Smooth muscle cell of trachea (primary cell): ENCODE measurements at places on chromosomes 12 and 14. TPM values are rescaled to one million over a fixed set of nuclear protein-coding genes. Genes with fewer than 3 reads are reported as not detected.

Gene FAM222A
- 0.15 and 0.33 TPM in 2 replicates for total RNA-seq

Gene SPIC
- total RNA-seq = not detected in 2 replicates

Gene OASL
- total RNA-seq = 0.15 and 0.33 TPM in 2 replicates

Gene SMARCD1
- 36.9 and 40.6 TPM in 2 replicates for total RNA-seq

Gene LMNTD1
- total RNA-seq = 0.44 TPM in 1 of 2 replicates, not detected in the other

Gene GPR137C
- 0.17 and 0.58 TPM in 2 replicates for total RNA-seq

Gene FERMT2
- total RNA-seq = 94.3 and 100 TPM in 2 replicates

Gene TAS2R9
- not detected in 2 replicates for total RNA-seq

Gene FAM234B
- total RNA-seq = 8.3 and 10.8 TPM in 2 replicates

Gene PTPRB
- total RNA-seq = 0.33 and 0.73 TPM in 2 replicates

Gene IGF1
- under 0.01 and 0.83 TPM in 2 replicates for total RNA-seq

Gene ARPC3
- 249 and 353 TPM in 2 replicates for total RNA-seq

Gene NEK9
- 77.7 and 165 TPM in 2 replicates for total RNA-seq

Gene BRAP
- 19.5 and 20.5 TPM in 2 replicates for total RNA-seq

Gene FSCB
- total RNA-seq = under 0.01 TPM in 1 of 2 replicates, not detected in the other

Gene GPRC5D
- total RNA-seq = 0.15 TPM in 1 of 2 replicates, not detected in the other

Gene SERPINA9
- 0.50 TPM in 1 of 2 replicates, not detected in the other for total RNA-seq

Gene JPH4
- not detected in 2 replicates for total RNA-seq

Gene GARIN6
- not detected in 2 replicates for total RNA-seq
